Fibroblast of pulmonary artery (primary cell): ENCODE measurements at places on chromosomes 13 and 19.

DNA sequence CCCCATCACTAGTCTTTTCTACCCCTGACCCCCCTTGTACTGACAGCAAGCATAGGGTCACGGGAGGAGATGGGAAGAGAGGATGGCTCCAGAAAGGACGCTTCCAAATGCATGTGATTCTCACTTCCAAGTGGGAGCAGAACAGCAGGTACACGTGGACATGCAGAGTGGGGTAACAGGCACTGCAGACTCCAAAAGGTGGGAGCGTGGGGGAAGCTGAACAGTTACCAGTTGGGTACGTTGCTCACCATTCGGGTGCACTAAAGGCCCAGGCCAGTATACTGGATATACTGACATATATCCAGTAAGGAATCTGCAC is 2.3 kb upstream of the ETV2 start:
- no peak for DNase-seq

GRCh38 chr13:44576351-44577235 is 463 bp upstream of the TSC22D1 start:
- peak; percentile 11 for DNase-seq

DNA sequence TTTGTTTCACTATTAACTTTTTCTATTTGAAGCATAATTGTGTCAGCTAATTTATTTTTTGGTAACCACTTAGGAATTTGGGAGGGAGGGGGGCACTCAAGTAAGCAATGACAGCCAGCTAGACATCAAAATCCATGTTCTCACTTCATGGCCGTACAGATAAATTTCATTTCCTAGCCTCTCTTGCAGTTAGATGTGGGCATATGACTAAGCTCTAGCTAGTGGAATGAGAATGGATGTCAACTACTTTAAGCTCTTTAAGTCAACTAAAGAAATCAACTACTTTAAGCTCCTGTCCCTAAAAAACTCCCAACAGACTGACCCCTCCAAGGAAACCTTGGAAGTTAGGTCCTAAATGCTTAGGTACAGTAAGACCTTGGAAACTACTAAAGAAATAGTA is 92.0 kb downstream of the KCNRG start:
- DNase-seq = no peak

GRCh38 chr13:59856281-59856810 is 307.4 kb downstream of the DIAPH3 start:
- no peak for DNase-seq

- DNase-seq = no peak
Observed at GRCh38 chr13:97460853-97461252, 26.9 kb downstream of the RAP2A start.

- DNase-seq = no peak
Observed at GRCh38 chr13:50707628-50708027, 135.9 kb downstream of the DLEU7 start.

GRCh38 chr19:10132905-10133304 is 13.2 kb upstream of the EIF3G start:
- no peak for DNase-seq

GRCh38 chr19:38375748-38376147 is 1.4 kb downstream of the PSMD8 start:
- DNase-seq = no peak

DNA sequence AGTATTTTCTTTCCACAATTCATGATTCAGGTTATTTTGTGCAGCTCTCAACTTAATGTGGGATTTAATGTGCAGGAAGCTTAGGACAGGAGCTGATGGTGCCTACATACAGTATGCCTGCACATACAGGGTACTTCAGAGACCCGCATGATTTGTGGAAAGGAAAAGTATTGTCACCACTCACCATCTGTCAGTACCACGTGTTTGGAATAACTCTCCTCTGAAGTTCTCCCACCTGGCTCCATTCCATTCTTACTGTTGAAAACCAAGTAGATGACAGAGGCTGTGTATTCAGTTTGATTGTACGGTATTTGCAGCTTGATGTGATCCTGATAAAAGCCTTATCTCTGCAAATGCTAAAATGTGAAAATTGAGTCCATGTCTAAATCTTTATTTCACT is 85.7 kb downstream of the ZAR1L start:
- DNase-seq = no peak

DNA sequence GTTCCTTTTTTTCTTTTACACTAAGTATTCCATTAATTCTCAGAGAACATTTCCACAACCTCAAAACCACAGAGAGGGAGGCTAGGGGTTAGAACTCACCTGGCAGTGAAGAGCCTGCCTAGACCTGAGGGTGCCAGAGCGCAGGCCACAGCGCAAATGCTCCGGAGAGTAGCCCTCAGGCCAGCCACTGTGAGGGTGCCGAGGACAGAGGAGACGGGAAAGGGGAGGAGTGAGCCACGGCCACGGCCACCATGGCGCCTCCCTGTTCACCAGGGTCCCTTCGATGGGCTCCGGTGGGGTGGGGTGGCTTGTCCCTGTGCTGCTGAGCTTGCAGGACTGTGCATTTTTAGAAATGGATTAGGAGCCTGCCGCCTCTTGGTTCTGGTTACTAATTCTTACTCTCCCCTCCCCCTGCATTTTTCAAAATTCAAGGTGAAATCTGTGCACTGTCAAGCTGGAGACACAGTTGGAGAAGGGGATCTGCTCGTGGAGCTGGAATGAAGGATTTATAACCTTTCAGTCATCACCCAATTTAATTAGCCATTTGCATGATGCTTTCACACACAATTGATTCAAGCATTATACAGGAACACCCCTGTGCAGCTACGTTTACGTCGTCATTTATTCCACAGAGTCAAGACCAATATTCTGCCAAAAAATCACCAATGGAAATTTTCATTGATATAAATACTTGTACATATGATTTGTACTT is 58.8 kb downstream of the GGACT start:
- DNase-seq = no peak

GRCh38 chr13:97582170-97582569 is 148.2 kb downstream of the RAP2A start:
- no peak for DNase-seq

GRCh38 chr19:11014403-11014911 is 53.6 kb downstream of the SMARCA4 start:
- no peak for DNase-seq

- peak; percentile 61 for DNase-seq
Observed at GRCh38 chr13:70960841-70961443, 852.7 kb upstream of the KLHL1 start.

DNA sequence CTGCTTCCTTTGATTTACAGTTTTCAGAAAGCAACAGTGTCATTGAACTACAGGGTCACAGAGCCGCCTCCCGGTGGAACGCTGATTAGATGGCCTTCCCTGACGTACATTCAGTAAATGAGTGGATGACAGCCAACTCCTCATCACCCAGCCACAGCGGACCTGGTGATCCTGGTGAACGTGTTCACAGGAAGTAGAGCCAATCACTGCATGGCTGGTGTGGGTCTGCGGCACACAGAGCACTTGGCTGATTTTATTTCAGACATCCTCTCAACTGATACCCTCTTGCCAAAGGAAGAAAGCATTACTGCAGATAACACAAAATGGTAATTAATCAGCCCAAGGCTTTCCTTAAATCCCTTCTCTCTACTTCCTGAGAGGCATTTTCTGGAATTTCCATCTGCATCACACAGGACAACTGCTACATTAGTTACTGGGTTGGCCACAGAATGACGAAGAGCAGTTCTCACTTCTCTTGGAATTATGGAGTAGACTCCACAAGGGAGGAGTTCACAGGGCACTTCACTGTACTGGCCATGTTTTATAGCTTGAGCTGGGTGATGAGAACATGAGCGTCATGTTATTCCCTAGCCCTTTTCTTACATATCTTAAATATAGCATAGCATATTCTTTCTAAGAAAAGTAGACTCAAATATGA is 84.0 kb upstream of the SLC7A1 start:
- peak; percentile 34 for DNase-seq
